ENCODE measurements at places on chromosomes 7 and 10.

- peak; percentile 99 for DNase-seq
Observed at GRCh38 chr7:155230169-155230593, 67.5 kb upstream of the INSIG1 start.

DNA sequence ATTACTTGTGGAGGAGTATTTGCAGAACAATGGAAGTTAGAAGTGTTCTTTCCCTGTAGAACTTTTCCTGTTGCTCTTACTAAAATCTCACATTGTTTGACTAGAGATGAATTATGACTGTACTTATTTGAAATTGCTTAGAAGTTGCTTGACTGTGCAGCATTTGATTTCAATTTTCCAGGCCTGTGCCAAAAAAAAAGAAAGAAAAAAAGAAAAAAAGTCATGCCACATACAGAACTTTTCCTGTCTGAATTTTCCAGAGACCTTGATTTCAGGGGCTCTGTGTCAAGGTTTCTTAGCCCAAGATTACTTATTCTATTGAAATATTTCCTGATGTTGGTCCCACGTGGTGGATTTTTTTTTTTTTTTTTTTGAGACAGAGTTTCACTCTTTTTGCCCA lies 3.5 kb upstream of the FAM171A1 start:
- no peak for DNase-seq

DNA sequence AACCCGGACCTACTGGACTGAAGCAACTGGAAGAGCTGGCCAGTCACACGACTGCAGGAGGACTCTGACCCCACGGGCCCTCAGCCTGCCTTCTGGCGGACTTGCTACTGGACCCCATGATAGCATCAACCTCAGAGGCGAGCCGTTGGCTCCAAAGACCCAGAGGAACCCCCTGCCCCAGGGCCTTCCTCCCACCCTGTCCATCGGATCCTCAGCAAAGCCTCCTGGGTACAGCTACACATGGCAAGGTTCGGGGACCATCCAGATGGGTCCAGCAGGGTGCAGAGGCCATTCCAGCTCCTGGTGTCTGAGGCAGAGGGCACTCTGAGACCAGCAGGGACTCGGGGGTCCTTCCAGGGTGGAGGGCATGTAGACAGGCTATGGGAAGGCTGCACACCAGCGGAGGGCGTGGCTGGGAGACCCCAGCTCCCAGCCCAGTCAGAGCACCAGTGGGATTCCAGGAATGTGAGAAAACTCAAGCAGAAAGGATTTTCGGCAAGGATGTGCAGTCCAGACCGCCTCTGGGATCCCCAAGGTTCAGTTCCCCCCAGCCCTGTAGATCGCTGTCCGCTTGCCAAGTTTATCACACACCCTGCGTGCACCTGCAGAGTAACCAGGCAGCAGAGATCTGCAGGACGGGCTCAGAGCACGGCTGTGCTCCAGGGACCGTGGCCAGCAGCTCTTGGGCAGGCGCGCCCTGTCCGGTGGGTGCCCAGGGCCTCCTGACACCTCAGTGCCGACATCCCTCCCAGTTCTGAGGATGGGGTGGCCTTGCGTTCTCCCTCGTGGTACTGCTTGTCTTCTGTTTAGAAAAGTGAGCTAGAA lies 89.8 kb upstream of the PPP2R2D start:
- DNase-seq, result no peak

DNA sequence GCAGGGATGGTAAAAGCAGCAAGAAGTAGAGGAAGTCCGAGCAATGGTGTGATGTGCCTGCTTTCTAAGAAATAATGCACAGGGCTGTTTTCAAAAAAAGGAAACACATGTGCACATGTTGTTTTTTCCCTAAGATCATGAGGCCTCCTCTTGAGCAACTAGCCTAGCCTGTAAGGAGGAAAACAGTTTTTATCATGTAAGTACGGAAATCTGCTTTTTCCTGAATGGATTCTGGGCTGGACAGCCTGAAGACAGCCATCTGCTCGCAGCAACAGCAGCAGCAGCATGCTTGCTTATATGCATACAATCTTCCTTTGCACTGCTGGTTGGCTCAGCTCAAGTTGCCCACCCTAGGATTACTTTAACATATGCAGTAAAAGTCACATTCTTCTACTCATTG lies 87.1 kb downstream of the HIBADH start:
- no peak for DNase-seq

DNA sequence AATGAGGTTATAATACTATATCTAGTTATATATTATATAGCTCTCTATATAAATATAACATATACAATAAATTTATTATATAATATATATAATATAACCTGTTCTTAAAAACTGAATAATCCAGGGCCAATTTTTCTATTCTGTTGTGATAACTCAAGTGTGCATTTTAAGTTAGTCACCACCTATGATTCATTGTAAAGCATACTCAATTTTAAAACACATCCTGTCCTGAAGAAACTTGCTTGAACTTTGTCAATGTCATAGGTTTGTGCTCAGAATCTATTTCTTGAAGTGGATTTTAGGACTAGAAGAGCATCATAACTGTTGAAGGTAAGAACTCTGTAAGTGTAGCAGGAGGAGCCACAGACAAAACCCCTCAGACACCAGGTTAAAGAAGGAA lies 1209.8 kb downstream of the REEP3 start:
- no peak for DNase-seq

DNA sequence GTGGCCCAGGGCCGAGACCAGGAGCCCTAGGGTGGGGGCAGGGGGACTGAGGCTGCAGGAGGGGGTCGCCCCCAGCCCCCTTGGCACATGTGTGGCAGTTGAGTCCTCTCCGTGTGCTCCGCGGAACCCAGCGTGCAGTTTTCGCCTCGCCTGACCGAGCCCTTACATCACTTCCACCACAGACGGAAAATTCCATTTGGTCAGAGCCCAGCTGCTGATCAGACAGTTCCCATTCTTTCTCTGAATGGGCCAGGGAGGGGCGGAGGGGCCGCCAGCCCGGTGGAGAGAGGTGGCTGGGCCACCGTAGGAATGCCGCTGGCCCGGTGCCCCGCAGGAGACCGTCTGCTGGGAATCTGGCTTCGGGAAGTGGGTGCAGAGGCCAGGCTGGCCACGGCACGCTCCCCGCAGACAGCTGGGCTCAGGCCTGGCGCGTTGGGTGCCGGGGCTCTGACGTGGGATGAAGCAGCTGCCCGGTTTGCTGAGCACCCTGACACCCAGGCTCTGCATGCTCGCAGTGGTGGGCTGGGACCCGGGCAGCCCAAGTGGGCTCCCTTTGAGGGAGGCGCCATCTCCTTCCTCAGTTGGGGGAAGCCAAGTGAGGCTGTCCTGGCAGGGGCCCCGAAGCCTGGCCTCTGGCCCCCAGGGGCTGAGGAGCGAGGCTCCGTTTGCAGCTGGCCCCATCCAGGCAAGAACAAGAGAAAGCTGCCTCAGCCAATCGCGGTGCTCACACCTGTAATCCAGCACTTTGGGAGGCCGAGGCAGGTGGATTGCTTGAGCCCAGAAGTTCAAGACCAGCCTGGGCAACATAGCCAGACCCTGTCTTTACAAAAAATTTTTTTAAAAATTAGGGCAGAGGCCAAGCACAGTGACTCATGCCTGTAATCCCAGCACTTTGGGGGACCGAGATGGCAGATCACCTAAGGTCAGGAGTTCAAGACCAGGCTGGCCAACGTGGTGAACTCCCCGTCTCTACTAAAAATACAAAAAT lies 9.9 kb downstream of the TTYH3 start:
- DNase-seq, result peak; percentile 81

- no peak for DNase-seq
Observed at GRCh38 chr7:90580051-90580450, 16.1 kb upstream of the CDK14 start.

Data from stromal cell of bone marrow (primary cell).